ENCODE measurements at places on chromosomes 6 and 20.

GRCh38 chr6:125746731-125747588, 2.5 kb upstream of the HEY2 start:
- peak; percentile 60 for DNase-seq

GRCh38 chr6:10463491-10464481, 48.9 kb upstream of the TFAP2A start:
- no peak for DNase-seq

- DNase-seq, result no peak
Measured at GRCh38 chr6:108118359-108118724, 43.8 kb upstream of the OSTM1 start.

DNA sequence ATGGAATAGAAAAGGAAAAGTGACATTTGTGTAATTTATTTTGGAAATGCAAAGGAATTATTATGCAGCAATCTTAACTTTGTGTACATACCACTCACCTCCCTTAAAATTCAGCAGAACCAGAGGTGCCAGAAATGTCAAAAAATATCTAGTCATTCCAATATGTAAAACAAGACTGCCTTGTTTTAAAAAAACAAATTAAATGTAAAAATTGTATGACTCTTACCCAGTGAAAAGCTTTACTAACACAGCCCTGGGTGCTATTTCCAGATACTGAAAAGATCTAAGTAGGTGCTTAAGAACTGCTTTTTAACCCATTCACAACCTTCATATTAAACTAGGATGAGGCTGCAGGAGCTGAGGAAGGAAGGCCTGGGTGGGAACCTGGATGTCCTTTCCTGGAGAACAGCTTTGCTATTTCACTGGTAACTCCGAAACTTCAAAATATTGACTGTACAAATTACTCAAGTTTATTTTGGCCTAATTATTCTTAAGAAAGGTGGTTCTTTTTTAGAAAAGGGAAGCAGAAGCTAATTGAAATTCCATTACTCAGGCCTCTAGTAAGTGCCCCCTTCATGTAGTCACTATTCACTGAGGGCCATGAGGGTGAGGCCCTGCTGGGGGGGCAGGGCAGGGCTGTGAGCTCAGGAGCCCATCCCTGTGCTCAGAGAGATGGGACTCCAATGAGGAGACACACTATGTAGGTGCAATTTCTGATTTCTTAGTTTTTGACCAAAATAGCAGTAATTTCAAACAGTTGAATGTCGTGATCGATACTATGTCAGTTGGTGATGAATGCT, 139.6 kb downstream of the MAP3K4 start:
- DNase-seq, result no peak

GRCh38 chr6:113414511-113414910, 442.6 kb upstream of the MARCKS start:
- peak; percentile 51 for DNase-seq

DNA sequence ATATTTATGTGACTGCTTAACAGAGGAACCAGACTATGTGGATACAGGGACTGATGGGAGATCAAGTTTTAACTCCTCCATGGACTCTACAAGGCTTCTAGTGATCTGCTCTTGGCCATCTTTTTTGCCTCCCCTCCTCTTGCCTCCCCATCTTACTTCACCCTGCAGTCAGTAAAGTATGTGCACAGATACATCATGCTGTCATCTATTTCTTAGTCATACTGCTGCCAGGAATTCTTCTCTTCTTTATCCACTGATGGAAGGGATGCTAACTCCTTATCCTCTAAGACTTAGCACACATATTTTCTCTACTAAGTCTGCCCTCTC, 27.6 kb upstream of the FAM83C start:
- DNase-seq, result peak; percentile 74

- DNase-seq, result peak; percentile 48
Measured at GRCh38 chr6:31441365-31442267, 38.2 kb downstream of the MICA start.

DNA sequence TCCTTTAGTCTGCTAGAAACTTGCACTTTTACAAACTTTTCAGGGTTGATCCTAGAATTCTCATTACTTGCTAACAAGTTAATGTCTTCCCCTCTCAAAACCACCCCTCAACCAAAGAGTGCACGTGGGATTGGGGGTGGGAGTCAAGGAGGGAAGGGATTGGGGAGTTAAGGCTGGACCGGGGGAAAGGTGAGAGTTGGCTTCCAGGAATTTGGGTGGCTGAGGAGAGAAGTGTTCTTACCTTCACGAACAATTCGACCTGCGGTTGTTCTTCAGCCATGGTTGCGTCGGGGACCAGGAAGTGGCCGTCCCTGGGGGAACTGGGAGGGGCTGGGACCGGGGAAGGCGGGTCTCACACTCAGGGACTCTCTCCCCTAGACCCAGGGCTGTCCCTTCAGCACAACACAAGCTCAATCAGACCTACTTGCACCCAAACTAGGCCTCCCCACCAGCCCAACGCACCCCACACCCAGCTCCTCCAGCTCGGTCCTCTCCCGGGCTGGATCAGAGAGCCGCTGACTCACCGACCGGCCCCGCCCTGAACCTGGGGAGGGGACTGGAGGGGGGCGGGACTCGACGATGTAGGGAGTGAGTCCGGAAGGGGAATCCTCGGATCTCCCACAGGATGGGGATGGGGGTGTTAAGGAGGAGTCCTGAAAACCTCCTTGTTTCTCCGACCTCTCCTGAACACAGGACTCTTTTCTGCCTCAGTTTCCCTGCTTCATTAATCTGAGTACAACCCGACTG, at the start of gene CLIC1:
CLIC1 (minus strand) TSS at position 510 of the 747 bp plus-strand sequence; CDS start at position 280, 230 bp downstream.
- peak; percentile 63 for DNase-seq
